ENCODE measurements at places on chromosomes 1 and 21. TPM values are rescaled to one million over a fixed set of nuclear protein-coding genes. Genes with fewer than 3 reads are reported as not detected.

- DNase-seq, result no peak
These were observed 648.1 kb downstream of the USP25 start for GRCh38 chr21:16377857-16378256.

DNA sequence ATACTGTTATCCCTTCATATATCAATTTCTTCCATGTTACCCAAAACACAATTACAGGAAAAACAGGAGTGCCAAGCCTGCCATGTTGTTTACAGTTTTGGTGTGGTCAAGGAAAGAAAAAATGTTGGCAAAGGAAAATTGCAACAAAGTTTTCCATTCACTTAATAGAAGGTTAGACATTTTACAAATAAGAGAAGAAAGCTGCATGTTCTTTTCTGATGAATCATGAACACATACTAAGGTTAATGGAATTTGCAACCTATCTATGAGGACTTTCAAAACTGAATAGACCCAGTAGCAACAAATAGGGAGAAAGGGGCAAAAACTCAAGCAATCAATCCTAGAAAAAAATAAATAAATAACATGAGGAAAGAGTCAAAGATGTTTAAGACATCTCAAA, 556.7 kb downstream of the DPYD start:
- no peak for DNase-seq

The RGS16 gene
- 0.40 TPM for total RNA-seq

The ITLN2 gene
- 0.55 TPM for total RNA-seq
